ENCODE measurements at places on chromosomes 11 and 22. TPM values are rescaled to one million over a fixed set of nuclear protein-coding genes. Genes with fewer than 3 reads are reported as not detected.

The CCDC188 gene
- not detected for total RNA-seq

The SAA4 gene
- not detected for total RNA-seq

The NXPE1 gene
- total RNA-seq, result not detected

The FERMT3 gene
- total RNA-seq, result 0.74 TPM

The OR9Q1 gene
- total RNA-seq, result not detected

The KRTAP5-3 gene
- total RNA-seq, result not detected

The FGF4 gene
- not detected for total RNA-seq

The PYGM gene
- 0.32 TPM for total RNA-seq

The DDTL gene
- total RNA-seq, result 1.6 TPM

The MRGPRF gene
- total RNA-seq, result 0.09 TPM

The RAB3IL1 gene
- total RNA-seq, result 15.1 TPM

The OR5P2 gene
- not detected for total RNA-seq

The ALDH3B1 gene
- total RNA-seq, result 124 TPM

The ZNF214 gene
- total RNA-seq, result 0.98 TPM

The PRMT3 gene
- total RNA-seq, result 37.3 TPM

The ALKBH8 gene
- 8.5 TPM for total RNA-seq

The CABP4 gene
- not detected for total RNA-seq

The OR10A2 gene
- not detected for total RNA-seq

The OR6T1 gene
- total RNA-seq, result not detected

The ADORA2A gene
- 0.48 TPM for total RNA-seq

The ZNF195 gene
- total RNA-seq, result 20.2 TPM

The OOSP4A gene
- total RNA-seq, result not detected

The GP1BB gene
- 1.1 TPM for total RNA-seq

The RPLP2 gene
- total RNA-seq, result 1,669 TPM

The UVRAG gene
- total RNA-seq, result 10.5 TPM

The TPBGL gene
- 0.15 TPM for total RNA-seq

The APLNR gene
- total RNA-seq, result not detected

The NAALAD2 gene
- total RNA-seq, result not detected

The CSF2RB gene
- not detected for total RNA-seq

The MS4A7 gene
- total RNA-seq, result not detected

The C2CD2L gene
- total RNA-seq, result 5.6 TPM

The MS4A3 gene
- not detected for total RNA-seq

Measured in A549 treated with GW870086 at 1 μM for 4 hours (cell line).